Stomach (tissue), 19 donors: ENCODE measurements at places on chromosomes 1 and 21.
A peak's percentile ranks its signal among the peaks of the same experiment; 100 is the strongest.

- H3K27ac ChIP-seq: peak overlapping the region; percentile 90
- DNase-seq: peak; percentile 53
- H3K36me3 ChIP-seq: peaks cover 64% of the 10 kb centered on the region
- H3K27me3 ChIP-seq: no peaks in the 10 kb centered on the region
- H3K4me3 ChIP-seq: peak overlapping the region; percentile 89
These were observed 933 bp downstream of the C1orf35 start for GRCh38 chr1:228101994-228102790.

- DNase-seq: no peak
- peak overlapping the region; percentile 38 for H3K27ac ChIP-seq
- H3K4me1 ChIP-seq: no peaks in the 10 kb centered on the region
- no peak overlapping the region for H3K4me3 ChIP-seq
- H3K36me3 ChIP-seq: peaks cover 5% of the 10 kb centered on the region
- no peaks in the 10 kb centered on the region for H3K27me3 ChIP-seq
These were observed 30.3 kb downstream of the PRDM2 start for GRCh38 chr1:13730291-13730690.

DNA sequence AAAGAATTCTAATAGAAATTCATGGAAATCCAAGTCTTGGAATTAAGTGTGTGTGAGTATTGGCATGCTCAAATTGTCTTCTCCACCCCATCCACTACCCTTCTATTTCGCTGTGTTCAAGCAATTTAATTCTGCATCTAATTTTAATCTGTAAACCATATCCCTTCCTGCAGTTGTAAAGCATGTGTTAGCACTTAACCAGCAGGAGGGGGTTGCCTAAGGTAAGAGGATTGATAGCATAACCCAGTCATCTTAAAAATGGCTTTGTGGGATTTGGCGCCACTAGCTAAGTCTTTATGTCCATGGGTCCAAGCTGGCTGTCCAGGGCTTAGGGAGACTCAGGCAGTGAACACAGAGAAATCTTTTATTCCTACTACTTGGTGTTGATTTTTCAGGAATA, 210.3 kb downstream of the PTPRC start:
- no peaks in the 10 kb centered on the region for H3K4me1 ChIP-seq
- H3K27ac ChIP-seq: no peak overlapping the region
- no peak overlapping the region for H3K4me3 ChIP-seq
- no peaks in the 10 kb centered on the region for H3K27me3 ChIP-seq
- no peak for DNase-seq

- no peaks in the 10 kb centered on the region for H3K27me3 ChIP-seq
- peak; percentile 16 for DNase-seq
- no peak overlapping the region for H3K27ac ChIP-seq
- H3K4me1 ChIP-seq: peaks cover 6% of the 10 kb centered on the region
- H3K36me3 ChIP-seq: no peaks in the 10 kb centered on the region
These were observed 161.8 kb upstream of the IRF2BP2 start for GRCh38 chr1:234771642-234772344.

DNA sequence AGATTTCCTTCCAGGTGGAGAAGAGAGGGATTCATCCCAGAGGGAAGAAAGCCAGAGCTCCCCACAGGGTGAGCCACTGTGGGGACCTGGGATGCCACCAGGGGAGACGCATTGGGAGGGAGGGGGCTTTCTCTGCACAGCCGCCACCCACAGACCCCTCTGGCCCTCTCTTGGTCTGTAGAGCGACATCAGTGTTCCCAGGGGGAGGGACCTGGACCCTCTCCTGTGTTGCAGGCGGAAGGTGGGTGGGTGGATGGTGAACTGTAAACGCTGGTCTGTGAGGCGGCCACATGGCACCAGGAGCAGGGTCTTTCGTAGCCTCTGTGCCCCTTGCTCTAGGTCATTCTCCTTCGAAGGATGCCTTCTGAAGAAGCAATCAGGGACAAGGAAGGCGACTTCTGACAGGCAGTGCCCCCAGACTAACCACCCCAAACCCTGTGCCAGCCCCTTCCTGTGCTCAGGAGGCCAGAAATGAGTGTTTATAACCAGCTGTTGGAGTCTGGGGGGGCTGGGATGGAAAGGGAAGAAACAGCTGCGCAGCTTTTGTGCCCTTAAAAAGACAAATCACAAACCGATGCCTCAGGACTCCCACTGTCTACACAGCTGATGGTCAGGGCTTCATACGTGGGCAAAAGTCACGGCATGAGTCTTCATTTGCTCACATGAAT, 121.4 kb upstream of the ZBTB40 start:
- H3K36me3 ChIP-seq: no peaks in the 10 kb centered on the region
- DNase-seq: no peak
- H3K27ac ChIP-seq: no peak overlapping the region
- H3K27me3 ChIP-seq: no peaks in the 10 kb centered on the region

DNA sequence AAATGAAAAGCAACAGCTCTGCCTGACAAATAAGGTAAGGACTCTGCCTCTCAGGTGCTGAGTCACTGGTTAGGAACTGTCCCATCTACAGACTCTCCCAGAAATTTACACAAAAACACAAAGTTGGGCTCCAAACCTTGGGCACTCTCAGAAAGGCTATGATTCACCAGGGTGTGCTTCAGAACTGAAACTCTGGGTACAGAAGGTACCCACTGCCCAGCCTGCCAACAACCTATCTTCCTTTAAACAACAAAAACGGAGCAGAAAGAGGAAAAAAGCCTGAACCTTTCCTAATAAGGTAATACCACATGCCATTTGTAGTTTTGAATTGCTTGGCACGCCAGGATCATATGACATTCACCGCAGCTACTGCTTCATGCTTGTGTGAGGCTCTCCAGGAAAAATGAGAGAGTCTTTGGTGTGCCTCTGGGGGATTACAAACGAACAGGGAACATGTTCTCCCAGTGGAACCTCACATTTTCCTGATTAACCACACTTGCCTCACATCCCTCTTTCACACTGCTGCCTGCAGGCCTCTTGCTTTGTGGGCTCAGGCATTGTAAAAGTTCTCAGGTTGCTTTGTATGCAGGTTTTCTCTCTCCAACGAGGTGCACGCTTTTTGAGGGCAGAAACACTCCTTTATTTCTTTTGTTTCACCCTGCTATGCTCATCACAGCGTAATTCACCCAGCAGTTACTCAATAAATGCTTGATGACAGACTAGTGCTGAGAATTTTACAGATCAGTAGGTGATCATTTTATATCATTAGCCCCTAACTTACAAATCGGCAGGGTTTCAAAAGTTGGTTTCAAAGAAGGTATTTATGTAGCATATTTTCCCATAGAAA, 65.1 kb downstream of the GADD45A start:
- no peaks in the 10 kb centered on the region for H3K36me3 ChIP-seq
- H3K4me3 ChIP-seq: no peak overlapping the region
- peaks cover 94% of the 10 kb centered on the region for H3K4me1 ChIP-seq
- peak; percentile 60 for DNase-seq
- H3K27me3 ChIP-seq: no peaks in the 10 kb centered on the region
- H3K27ac ChIP-seq: peak overlapping the region; percentile 80

DNA sequence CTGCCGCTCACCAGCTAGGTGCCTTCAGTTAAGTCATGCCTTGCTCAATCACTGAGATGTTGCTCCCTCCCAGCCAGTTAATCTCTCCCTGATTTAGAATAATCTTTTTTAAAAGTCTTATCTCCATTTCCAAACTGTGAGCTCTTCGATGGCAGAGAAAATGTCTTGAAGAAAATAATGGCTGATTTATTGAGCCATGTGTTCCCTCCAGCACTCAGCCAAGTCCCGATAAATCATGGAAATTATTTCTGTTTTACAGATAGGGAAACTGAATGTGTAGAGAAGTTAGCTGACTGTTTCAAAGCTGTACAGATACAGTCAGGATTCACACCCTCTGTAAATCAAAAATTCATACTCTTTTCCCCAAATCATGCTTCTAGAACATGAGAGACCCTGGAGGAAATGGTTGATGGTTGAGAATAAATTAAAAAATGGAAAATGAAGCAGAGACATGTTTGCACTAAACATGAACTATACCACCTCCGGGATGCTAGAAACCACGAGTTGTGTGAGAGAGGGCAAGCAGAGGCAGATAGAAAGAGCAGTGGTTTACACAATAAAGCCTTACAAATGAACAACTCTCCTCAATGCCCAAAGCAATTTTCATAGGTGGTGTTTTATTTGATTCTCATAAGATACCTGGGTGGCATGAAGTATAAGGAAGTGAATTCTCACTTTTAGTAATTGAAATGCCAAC, 376.4 kb downstream of the PLPP3 start:
- no peak overlapping the region for H3K4me3 ChIP-seq
- H3K4me1 ChIP-seq: no peaks in the 10 kb centered on the region
- H3K27me3 ChIP-seq: no peaks in the 10 kb centered on the region
- H3K27ac ChIP-seq: no peak overlapping the region
- no peaks in the 10 kb centered on the region for H3K36me3 ChIP-seq
- peak; percentile 33 for DNase-seq

GRCh38 chr1:153679337-153680119, 1.0 kb downstream of the NPR1 start:
- peak overlapping the region; percentile 77 for H3K27ac ChIP-seq
- H3K36me3 ChIP-seq: peaks cover 21% of the 10 kb centered on the region
- peaks cover 30% of the 10 kb centered on the region for H3K4me1 ChIP-seq

- H3K27me3 ChIP-seq: peaks cover 21% of the 10 kb centered on the region
- peak; percentile 68 for DNase-seq
- peak within 1 kb of the TSS; percentile 69 for H3K4me3 ChIP-seq
- H3K27ac ChIP-seq: peak within 1 kb of the TSS; percentile 90
- H3K4me1 ChIP-seq: peaks cover 36% of the 10 kb centered on the region
These were observed at the start of gene RPF1 for GRCh38 chr1:84478876-84479868. TSS of gene RPF1 (plus strand) at chr1:84479266. CDS start at chr1:84479282, 16 bp downstream.

DNA sequence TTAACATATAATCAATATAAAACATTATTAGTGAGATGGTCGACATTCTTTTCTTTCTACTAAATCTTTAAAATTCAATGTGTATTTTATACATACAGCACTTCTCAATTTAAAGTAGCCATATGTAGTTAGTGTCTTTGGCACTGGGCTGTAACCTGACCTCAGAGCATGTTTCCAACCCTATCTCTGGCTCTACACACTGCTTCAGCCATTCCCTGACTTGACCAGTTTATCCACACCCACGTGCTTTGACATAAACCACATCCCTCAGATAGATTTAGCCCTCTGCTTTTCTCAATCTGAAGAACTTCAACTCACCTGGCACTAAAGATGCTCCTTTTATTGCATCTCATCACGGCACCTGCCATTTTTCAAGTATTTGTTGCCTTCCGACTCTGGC, 58.3 kb downstream of the RGS2 start:
- H3K27ac ChIP-seq: no peak overlapping the region
- no peak for DNase-seq
- H3K4me3 ChIP-seq: no peak overlapping the region
- H3K27me3 ChIP-seq: no peaks in the 10 kb centered on the region
- H3K36me3 ChIP-seq: no peaks in the 10 kb centered on the region

- DNase-seq: no peak
- H3K27me3 ChIP-seq: no peaks in the 10 kb centered on the region
- no peak overlapping the region for H3K4me3 ChIP-seq
- peaks cover 18% of the 10 kb centered on the region for H3K4me1 ChIP-seq
- no peaks in the 10 kb centered on the region for H3K36me3 ChIP-seq
- H3K27ac ChIP-seq: no peak overlapping the region
These were observed 3.6 kb upstream of the HHAT start for GRCh38 chr1:210325026-210325670.

DNA sequence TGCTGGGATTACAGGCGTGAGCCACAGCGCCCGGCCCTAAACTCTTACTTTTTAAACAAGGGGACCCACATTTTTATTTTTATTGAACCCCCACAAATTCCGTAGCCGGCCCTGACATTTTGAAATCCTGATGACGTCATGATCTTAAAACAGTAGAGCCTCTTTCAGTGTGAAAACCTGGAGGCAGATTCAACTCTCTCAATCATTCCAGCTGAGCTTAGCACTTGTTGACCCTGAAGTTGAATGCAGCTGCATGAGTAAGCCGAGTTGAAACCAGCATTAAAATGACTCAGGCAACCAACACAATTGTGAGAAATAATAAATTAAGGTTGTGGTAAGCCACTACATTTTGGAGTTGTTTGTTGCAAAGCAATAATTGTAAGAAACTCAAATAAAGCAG, 93.9 kb upstream of the ADGRL4 start:
- H3K27ac ChIP-seq: no peak overlapping the region
- H3K4me1 ChIP-seq: no peaks in the 10 kb centered on the region
- H3K27me3 ChIP-seq: no peaks in the 10 kb centered on the region
- no peak for DNase-seq
- no peak overlapping the region for H3K4me3 ChIP-seq
